ENCODE measurements at places on chromosomes 3 and 15.

GRCh38 chr3:51581524-51581923 lies 43.0 kb downstream of the RAD54L2 start:
- no peak for DNase-seq

DNA sequence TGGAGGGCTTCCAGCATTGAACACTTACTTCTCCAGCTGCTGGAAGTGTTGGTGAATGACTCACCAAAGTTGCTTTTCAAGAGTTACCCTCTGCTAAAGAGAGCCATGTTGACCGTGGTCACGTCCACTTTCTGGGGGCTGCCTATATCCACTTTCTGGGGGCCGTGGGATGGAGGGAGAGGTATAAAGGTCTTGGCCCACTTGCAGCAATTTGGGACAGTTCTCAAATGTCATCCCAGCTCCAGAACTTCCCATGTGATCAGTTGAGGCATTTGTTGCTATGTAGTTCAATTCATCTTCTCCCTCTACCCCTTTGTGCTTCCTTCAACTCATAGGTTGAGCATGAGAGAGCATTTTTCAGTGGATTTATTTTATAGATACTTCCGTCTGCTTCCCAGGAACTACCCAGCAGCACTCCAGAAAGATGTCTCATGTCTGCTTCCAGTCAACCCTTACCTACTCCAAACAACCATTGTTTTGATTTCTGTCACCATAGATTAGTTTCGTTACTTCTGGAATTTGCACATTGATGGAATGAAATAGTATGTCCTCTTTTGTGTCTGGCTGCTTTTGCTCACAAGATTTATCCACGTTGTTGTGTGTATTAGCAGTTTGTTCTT lies 130.6 kb downstream of the TCF12 start:
- DNase-seq, result no peak

DNA sequence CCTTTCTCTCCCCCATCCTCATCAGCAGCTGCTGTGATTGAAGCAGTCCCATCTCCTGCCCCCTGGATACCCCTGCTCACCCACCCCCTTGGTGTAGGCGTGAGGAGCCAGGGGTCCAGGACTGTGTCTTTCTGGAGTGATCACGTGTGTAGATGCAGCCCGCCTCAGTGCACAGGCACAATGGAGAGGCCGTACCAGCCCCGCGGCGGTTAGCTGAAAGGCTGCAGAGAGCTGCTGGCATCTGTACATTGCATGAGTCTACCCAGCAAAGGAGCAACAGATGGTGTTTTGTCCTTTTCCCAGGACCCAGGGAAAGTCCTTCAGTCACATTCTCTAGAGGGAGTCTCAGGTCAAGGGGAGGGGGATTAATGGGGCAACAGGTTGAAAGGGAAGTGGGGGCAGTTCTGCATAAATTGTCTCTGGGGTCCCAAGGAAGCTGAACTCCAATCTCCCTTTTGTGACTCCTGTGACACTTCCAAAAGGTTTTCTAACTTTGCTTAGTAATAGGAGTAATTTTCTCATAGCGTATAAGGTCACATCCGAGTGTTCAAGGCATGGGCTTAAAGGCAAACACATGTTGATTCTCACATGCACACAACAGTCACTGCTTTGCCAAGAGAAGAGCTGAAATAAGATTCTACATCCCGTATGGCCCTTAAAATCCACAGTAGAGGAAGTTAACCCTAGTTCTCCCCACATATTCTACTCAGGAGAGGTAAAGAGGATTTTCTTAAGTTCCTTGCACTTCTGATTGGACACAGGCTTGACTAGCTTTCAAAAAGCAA lies 7.1 kb downstream of the CSPG5 start:
- no peak for DNase-seq

GRCh38 chr3:36693670-36694069 lies 70.7 kb downstream of the DCLK3 start:
- no peak for DNase-seq

- DNase-seq, result peak; percentile 29
Measured at GRCh38 chr3:89098964-89099585, 8.3 kb upstream of the EPHA3 start.

DNA sequence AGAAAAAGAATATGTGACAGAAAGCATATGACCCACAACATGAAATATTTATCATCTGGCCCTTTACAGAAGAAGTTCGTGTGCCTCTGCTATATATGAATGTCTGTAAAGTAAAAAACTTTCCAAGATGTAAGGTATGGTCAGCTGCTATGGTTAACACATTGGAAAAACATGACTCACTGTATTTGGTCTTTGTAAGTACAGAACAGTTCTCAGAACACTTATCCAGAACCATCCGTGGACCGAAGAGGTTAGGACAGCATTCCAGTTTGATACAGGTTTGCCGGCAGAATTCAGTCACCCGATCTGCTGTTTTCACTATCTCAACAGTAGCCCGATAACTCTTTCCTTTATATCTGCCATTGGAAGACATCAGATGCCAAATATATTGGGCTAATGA lies 13.5 kb upstream of the STIMATE start:
- no peak for DNase-seq

DNA sequence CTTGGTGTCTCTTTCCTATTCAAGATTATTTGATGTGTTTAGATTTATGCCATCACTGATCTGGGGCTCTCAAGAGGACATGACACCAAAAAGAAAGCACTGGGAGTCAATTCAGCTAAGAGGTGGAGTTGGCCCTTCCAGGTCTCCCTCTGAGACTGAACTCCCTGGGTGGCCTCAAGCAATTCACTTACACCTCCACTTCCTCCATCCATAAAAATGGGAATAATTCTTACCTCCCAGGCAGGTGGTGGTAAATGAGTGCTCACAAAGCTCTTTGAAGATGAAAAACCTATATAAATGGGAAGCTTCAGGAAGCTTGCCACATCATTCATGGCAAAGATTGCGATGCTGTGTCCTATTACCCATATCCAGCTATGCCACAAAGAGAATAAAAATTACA lies 59.2 kb upstream of the ICE2 start:
- DNase-seq, result no peak

DNA sequence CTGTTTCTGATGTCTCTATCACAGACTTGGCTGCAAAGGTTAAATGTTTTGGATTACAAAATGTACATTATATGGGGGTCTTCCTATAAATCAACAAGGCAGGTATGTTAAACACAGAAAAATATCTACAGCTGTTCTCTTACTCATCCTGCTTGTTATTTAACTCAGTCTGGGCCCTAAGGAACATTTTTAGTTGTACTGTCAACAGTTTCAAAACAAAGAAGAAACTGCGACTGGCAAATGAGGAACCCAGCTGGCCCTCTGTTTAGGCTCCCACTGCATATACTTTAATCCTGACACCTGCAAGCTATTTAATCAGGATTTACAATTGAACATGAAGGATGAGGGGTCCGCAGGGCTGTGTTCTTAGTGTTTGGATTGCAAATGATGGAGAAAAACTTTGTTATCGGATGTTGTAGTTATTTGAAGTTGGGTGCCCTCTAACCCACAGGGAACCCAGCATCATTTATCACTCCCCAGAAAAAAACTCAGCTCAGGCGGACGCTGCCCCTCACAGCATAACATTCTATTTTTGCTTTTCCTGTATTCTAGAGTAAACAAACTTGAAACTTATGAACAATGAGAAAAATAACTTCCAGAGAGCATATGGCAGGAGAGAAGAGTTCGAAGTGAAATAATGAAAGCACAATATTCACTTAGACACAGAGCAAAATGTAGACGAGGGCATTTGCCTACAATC lies 91.2 kb downstream of the POLR2M start:
- DNase-seq, result no peak

Data from CD4-positive, alpha-beta memory T cell (primary cell).